ENCODE measurements at places on chromosomes 5 and 9.

GRCh38 chr5:8349855-8350254, 480.9 kb downstream of the MTRR start:
- DNase-seq, result no peak

DNA sequence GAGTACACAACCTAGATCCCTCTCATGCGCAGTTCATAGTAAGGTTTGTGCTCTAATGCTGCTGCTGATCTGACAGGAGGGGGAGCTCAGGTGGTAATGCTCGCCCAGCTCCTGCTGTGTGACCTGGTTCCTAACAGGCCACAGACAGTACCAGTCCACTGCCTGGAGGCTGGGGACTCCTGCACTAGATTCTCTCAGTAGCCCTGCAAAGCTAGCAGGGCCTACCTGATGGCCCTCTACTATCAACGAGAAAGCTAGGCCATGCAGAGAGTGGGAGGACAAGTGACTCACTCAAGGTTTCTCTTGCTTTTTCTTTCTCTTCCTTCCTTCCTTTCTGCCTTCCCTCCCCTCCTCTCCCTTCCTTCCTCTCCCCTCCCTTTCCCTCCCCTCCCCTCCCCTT, 55.1 kb upstream of the TEX48 start:
- no peak for DNase-seq

DNA sequence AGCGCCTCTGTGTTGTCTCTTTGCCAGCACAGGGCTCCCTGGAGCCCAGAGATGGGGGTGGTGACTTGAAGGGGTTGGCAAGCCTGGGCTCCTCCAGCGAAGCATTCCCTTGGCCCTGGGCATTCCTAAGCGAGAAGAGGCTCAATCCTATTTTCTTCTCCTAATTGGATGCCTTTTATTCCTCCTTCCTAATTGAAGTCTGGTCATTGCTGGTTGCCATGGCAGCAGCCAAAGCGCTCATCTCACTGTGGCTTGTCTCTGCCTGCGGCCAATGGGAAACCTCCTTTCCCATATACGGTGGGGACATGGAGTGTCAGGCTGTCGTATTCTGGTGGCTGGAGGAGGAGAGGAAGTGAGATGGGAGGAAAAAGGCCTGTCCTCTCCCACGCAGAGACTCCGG, 52.3 kb upstream of the RARS1 start:
- no peak for DNase-seq

DNA sequence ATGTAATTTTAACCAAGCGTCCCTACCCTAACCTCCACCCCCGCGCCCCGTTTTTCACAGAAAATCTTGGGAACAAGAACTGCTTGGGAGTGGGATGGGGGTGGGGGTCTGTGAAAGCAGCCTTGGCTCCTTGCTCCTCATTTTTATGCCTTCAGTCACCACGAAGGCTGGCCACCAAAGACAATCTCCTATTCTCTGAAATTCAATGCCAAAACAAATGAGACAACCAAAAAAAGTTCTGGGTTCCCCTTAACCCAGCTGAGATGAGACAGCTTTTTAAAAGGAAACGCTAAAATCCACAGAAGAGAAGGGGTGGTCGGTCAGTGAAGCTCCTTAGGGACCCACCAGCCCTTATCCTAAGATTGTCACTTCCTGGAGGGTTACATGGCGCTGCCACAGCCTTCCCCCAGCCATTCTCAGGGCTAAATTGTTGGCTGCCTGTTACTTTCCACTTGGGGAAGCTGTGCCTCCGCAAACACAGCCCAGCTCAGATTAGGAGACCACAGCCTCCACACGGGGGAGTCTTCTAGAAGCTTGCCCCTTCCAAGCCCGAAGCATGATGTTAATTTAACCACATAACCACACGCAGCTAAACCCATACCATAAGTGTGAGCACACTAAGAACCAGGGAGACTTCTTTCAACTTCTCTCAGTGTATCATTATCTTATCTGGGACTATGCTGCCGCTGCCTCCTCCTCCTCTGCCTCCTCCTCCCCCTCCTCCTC, 136.3 kb downstream of the FOXD1 start:
- no peak for DNase-seq

- no peak for DNase-seq
These were observed 19.6 kb upstream of the FOCAD start for GRCh38 chr9:20664501-20664900.

GRCh38 chr9:30039712-30040111, 2344.7 kb upstream of the ACO1 start:
- DNase-seq, result no peak

DNA sequence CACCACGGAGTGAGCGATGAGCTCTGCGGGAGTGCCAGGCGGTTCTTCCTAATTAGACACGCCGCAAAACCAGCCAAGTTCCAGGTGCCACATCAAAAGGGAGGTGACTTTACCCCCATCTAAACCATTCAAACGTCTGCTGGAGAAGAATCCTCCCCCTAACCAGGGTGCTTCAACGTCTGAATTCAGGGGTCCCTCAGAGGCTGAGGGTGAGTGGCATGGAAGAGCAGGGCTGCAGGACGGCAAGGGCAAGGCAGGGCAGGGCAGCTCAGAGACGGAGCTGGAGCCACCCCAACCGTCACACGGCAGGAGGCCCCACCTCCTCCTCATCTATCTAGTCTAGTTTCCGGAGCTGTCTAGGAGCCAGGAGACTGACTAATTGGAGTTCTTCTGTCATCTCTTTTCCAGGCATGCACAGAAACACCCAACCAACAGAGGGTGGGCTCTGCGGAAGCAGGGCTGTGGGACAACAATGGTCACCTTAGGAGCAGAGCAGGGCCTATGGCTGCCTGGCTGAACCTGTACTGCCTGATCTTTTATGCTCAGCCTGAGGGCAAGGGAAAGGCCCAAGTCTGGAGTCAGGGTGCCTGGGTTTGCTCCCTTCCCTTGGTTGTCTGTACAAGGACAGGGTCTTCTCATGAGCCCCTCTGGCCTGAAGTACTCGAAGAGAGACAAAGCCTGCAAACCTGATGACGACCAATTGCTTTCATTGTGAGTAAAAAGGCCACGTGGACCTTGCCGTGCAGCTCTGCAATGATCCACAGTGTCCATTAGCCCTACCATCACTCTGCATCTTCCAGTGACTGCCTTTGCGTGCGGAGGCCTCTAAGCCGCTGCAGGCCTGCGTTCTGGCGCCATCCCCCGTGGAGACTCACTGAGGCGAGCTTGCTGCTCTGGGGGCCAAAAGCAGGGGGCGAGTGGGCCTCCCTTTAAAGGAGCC, 81.0 kb upstream of the SLC25A51 start:
- DNase-seq, result no peak

- DNase-seq, result no peak
These were observed 139.7 kb downstream of the LRRC70 start for GRCh38 chr5:62718324-62718723.

GRCh38 chr5:95940758-95941682, 20.6 kb downstream of the ELL2 start:
- no peak for DNase-seq

DNA sequence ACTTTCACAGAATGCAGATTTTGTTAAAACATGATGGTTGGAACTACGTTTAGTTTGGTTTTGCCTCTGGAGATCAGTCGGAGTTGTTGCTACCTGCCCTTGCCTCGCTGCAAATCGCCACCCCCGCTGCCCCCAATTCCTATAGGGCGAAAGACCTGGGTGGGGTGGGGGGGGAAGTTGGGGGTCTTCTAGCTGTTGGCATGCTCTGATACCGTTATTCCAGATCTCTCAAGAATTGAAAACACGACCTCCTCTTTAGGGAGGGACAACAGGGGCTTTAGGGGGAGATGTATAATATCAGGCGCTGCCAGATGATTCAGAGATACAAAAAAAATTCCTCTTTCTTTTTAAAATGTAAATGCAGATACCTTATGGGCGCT, 36.4 kb upstream of the NFIB start:
- DNase-seq, result no peak

GRCh38 chr5:7500256-7500655, 104.3 kb downstream of the ADCY2 start:
- DNase-seq, result no peak

DNA sequence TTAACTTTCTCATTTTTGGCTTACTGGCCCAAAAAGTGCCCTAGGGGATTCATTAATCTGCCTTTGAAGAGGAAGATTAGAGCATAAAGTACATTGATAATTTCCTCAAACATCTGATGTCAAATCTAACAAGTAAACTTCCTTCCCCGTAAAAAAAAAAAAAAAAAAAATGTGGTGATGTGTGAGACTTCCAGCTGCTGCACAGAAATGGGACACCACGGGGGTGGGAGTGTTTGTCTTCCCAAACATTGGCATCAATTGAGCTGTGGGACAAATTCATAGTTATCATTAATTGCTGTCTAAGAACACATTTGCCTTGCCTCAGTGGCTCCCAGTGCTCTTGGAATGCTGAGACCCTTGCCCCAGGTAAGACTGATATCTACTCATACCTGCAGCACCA, 149.6 kb downstream of the ADAMTS12 start:
- no peak for DNase-seq

GRCh38 chr5:113321276-113321675, 113.5 kb downstream of the TSSK1B start:
- no peak for DNase-seq

DNA sequence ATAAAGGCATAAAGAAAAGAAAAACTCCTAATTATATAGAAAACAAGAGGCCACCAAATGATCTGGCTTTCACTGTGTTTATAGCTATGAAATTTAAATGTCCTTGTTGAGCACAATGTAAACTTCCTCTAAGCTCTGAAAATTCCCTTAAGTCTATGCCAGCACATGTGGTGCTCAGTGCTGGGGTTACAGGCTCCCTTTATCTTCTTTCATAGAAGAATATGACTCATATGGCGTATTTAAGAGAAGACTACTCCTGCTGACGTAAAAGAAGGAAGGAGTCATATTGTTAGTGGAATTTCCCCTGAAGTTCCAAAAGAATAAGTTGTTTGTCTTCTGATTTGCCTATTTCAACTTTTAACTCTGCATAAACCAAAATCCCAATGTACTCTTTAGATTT, 30.4 kb downstream of the RNF145 start:
- DNase-seq, result no peak

DNA sequence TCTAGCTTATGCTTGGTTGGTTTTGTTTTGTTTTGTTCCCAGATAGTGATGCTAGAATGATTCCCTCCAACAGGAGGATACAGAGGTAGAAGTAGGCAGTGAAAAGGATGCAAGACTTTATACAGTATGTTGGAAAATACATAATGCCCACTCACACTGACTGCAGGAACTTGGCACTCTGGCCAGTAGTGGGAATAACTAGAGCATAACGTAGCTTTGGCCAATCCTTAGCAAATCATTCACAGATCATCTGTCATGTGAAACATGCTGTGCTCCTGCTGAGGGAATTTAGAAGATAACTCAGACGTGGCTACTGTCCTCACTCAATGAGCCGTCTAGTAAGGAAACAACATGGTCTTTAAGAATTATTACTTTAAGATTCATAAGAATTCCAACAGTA, 13.5 kb downstream of the CFAP90 start:
- DNase-seq, result no peak

DNA sequence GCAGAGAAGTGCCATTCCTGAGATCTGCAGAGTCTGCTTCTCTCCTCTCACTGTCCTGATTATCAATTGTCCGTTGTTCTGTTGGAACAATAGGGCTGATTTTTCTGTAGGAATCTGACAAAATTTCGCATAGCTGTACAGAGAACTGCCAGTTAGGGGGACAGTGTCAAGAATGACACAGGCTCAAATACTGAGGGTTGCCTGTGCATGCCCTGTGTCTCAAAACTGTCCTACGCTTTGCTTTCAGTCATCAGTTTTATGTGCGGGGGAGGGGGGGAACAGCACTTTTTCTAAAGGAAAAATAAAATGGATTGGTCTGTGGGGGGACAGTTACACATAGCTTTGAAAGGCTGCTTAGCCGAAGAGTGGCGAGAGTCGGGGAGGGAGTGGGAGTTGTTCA, 248.6 kb downstream of the PDZD2 start:
- no peak for DNase-seq
